ENCODE measurements at places on chromosomes 7 and 10.

DNA sequence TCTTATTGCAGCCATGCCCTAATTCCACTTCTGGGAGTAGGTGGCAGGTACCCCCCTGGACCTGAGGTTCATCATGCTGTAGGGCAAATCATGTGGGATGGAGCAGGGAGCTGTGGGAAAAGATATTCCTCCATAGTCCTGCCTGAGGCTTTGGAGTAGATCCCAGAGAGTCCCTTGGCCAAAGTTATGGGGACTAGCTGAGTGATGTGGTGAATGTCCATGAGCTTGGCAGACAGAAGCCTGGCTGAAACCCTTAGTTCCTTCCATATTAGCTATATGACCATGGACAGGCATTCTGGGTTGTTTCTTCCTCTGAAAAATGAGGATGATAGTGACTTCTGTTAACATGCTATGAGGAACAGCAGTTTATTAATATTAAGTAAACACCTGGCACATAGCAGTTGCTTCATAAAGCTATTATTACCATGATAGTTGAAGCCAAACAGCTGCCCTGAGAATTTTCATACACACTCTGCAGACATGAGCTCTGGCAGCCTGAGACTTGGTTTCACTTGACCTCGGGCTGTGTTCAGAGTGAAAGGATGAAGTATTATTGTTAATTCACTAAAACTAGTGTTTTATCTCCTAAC, 15.0 kb upstream of the IMPDH1 start:
- DNase-seq = no peak

DNA sequence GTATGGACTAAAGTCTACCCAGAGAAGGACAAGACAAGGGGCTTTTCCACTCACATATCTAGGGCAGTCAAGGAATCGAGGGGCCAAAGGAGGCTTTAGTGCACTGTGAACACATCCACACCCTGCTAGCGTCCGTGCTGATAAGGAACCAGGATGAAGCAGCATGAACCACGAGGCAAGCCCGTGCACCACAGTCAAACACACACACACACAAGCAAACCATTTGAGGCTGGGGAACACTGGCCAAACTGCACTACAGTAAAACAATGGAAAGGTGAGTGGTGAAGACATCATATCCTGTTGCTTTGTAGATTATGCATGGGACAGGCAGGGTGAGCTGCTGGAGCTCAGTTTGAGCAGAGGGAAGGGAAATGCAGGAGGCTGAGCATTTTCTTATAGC, 177.4 kb upstream of the CDCA7L start:
- no peak for DNase-seq

- DNase-seq = no peak
These were observed 29.2 kb upstream of the MKX start for GRCh38 chr10:27774831-27775230.

GRCh38 chr10:31099664-31100063, 68.0 kb upstream of the ZNF438 start:
- peak; percentile 79 for DNase-seq

DNA sequence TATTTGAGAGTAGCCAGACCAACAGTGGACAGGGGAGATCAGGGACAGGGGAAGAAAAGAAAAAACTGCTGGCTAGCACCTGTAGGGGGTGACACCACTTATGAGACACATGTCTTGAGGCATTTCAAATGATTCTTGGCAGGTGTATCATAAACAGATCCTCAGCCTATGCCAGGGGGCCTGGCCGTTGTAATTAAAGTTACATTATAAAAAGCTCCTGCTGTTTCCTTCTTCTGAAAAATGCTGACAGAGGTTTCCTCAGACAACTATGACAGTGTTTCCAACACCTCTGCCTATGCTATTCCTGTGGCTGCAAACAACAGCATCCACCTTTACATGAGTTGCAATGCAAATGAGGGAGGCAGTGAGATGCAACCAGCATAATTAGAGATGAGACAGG, 281.0 kb upstream of the PTER start:
- DNase-seq = no peak

DNA sequence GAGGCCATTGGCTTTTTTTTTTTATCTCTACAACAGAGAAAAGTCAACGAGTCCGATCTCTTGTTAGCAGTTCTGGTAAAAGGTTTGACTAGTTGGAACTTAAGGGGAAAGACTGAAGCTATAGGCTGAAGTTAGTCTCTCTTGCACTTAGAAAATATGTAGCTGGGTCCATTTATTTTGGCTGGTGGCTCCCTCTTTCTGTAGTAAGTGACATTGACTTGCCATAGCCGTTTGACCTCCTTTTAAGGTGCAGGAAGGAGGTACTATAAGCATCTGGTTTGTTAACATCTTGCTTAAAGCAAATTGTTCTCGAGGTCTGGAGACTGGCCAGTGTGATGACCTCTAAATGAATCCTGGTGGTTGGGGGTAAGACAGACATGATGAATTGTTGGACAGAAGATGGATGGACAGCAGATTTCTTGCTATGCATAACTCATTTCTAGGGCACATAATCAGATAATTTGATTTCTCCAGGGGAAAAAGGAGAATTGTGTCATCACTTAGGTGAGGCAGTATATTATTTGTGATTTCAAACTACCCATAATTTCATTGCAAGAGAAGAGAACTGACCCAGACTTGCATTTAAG, 356.3 kb upstream of the GALNT17 start:
- no peak for DNase-seq

DNA sequence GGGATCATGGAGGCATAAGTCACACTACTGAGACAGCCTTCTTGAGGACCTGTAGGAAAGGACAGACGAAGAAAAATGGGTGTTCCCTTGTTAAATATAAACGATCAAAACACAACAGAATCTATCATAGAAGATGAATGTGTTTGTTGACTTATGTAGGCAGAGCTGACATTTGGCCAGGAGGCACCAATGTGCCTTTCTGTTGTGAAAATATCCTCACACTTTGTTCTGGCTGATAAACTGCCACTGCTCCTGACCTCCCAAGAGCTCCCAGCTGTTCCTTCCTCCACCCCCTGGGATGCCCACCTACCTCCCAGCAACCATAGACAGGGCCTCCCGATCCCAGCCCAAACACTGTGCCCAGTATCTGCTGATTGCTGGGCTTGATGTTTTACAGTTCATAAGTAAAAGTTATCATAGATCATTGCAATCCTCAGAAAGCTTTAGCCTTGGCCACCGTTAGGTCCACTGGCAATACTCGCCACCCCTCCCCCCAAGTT, 116.6 kb downstream of the CTTNBP2 start:
- no peak for DNase-seq

DNA sequence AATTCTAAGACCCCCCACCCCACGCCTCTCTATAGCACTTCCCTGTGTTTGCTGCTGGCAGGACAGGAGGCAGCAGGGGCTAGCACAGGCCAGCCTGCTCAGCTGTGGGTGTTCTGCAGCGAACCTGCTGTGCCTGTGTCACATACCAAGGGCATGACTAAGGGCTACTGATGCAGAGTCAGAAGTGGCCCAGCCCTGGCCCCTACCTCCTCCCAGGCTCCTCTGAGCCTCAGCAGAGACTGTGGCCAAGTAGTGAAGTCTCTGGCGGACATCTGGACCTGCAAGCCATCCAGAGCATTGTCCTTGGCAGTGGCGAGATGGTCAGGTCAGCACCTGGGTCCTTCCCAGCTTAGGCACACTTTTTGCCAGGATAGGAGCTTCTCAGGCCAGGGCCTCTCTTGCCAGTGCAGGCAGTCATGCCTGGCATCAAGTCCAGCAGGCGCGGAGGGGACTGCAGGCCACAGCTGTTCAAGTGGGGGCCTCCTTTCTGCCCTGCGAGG, 116.3 kb upstream of the RET start:
- no peak for DNase-seq

GRCh38 chr7:81769891-81770727, at the start of gene HGF:
TSS of gene HGF (minus strand) at chr7:81770047. CDS start at chr7:81769971, 76 bp downstream.
- DNase-seq = no peak

GRCh38 chr7:135537905-135538304, 19.8 kb upstream of the NUP205 start:
- no peak for DNase-seq

- no peak for DNase-seq
These were observed 42.3 kb upstream of the STEAP1B start for GRCh38 chr7:22542254-22542653.

Data from stimulated activated CD4-positive, alpha-beta T cell treated with anti-CD3 and anti-CD28 coated beads, Interleukin-15, amount 100 ng/mL, for 24 hours (primary cell).